ENCODE measurements at places on chromosomes 1 and 21.
A peak's percentile ranks its signal among the peaks of the same experiment; 100 is the strongest.

GRCh38 chr1:244302876-244303609, 148.7 kb downstream of the ADSS2 start:
- DNase-seq: peak; percentile 64

DNA sequence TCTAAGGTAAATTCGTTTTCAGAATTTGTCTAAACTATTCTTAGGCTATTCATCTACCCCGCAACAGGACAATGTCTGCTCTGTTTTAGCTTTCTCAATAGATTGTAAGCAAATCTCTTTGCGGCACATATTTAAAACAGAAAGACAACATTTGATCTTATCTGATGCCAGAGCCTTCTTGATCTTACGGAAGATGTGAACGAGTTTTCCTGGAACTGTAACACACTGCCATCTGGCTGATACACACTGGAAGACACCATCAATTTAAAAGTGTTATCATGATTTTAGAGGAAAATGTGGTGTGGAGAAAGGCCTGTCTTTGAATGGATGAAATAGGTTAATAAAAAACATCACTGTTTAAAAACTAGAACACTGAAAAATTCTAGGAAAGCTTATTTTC, 36.1 kb downstream of the COA6 start:
- DNase-seq: no peak

GRCh38 chr1:3773572-3774275, 1.2 kb downstream of the SMIM1 start:
- DNase-seq: peak; percentile 44

DNA sequence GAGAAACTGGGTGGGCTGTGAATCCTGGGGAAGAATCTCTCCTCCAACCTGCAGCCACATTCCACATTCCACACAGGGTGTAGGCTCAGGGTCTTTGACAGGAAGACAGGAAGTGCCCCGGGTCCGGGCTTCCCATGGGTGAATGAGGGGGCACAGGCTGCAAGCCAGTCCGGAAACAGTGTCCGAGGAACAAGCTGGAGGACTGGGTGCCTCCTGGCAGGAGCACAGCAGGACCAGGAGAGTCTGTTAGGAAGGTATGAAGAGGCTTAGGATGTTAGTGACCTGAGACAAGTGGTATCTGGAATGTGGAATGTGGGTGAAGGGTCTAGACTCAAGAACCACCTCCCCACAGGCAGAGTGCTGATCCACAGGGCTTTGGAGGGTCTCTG, 121.0 kb upstream of the CD34 start:
- no peak for DNase-seq

GRCh38 chr1:27267153-27267552, 32.7 kb downstream of the WDTC1 start:
- DNase-seq: no peak

DNA sequence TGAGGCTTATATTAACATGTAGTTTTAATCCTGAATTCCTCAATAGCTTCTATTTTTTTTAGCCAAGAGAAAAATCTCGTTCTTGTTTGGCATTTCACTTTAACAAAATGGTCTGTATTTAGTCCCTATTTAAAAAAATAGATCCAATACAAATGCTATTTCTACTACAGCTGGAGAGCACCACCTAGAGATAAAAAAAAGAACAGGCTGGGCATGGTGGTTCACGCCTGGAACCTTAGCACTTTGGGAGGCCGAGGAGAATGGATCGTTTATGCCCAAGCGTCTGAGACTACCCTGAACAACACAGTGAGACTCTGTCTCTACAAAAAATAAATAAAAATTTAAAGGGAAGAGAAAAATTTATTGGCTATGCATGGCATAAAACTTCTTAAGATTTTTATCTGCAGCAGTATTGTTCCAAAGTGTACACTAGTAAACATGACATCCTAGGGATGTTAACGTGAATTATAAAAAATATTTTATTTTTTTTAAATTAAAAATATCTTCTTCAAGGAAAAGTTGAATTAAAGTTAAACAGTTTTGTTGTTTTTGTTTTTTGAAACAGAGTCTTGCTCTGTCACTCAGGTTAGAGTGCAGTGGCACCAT, 4.4 kb downstream of the ST7L start:
- peak; percentile 61 for DNase-seq

DNA sequence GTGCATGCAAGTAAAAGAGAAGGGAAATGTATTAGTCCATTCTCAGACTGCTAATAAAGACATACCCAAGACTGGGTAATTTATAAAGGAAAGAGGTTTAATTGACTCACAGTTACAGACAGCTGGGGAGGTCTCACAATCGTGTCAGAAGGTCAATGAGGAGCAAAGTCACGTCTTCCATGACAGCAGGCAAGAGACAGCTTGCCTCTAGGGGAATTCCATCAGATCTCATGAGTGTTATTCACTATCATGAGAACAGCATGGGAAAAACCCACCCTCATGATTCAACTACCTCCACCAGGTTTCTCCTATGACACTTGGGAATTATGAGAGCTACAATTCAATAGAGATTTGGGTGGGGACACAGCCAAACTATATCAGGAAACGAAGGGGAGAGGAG, 8.1 kb downstream of the KRTAP21-3 start:
- DNase-seq: no peak

DNA sequence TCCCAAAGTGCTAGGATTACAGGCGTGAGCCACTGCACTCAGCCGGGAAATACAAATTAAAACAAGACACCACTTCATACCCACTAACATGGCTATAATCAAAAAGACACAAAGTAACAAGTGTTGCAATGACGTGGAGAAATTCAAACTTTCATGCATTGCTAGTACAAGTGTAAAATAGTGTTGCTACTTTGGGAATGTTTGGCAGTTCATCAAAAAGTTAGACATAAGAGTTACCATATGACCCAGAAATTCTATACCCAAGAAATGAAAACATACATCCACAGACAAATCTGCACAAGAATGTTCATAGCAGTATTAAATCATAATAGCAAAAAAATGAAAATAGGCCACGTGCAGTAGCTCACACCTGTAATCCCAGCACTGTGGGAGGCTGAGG, 16.4 kb downstream of the FOXJ3 start:
- DNase-seq: no peak

DNA sequence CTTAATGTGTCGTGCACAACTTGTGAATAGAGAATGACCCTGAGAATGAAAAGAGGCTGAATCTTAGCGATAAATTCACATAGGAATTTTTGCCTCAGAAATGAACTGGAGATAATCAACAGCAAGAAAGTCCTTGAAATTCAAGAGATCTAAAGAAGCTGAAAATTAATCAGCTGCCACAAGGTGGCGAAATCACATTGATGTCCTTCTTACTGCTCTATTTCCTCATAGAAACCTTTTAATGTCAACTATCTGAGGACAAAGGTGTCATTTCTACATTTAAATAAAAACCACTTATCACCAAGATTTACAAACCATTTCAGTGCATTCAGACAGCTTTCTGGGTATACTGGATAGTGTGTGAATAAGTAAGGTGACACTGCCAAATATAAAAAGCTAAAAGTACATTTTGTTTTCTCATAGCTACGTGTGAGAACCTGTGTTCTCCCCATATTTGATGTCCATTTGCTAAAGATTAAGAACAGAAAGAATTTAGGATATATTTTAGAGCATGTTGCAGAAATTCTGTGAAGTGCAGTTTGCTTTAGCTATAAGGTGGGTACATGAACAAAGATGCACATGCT, 485.3 kb upstream of the PTBP2 start:
- DNase-seq: peak; percentile 65

DNA sequence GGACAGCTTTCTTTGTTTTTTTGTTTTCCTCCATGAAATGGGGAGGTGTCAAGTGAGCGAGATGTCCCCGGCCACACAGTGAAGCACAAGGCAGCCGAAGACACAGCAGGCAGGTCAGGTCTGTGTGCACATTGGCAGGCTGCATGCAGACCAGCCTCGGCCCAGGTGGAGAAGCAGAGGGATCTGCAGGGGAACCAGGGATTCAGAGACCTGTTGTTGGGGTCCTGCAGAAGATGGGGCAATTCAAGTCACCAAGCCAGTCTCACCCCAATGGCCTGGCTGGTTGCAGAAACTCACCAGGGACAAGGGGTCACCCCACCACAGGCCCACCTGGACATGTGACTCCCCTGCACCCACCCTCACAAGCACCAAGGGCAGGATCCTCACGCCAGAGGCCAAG, 4.0 kb upstream of the ABCG1 start:
- peak; percentile 20 for DNase-seq

GRCh38 chr1:74534241-74534640, 21.8 kb upstream of the LRRC53 start:
- DNase-seq: no peak

DNA sequence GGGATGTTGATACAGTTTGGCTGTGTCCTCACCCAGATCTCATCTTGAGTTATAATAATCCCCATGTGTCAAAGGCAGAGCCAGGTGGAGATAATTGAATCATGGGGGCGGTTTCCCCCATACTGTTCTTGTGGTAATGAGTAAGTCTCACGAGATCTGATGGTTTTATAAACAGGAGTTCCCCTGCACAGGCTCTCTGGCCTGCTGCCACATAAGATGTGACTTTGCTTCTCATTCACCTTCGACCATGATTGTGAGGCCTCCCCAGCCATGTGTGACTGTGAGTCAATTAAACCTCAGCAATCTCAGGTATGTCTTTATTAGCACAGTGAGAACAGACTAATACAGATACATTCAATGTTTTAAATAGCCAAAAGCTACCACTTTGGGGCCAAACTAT, 41.1 kb downstream of the SLC35F3 start:
- no peak for DNase-seq

DNA sequence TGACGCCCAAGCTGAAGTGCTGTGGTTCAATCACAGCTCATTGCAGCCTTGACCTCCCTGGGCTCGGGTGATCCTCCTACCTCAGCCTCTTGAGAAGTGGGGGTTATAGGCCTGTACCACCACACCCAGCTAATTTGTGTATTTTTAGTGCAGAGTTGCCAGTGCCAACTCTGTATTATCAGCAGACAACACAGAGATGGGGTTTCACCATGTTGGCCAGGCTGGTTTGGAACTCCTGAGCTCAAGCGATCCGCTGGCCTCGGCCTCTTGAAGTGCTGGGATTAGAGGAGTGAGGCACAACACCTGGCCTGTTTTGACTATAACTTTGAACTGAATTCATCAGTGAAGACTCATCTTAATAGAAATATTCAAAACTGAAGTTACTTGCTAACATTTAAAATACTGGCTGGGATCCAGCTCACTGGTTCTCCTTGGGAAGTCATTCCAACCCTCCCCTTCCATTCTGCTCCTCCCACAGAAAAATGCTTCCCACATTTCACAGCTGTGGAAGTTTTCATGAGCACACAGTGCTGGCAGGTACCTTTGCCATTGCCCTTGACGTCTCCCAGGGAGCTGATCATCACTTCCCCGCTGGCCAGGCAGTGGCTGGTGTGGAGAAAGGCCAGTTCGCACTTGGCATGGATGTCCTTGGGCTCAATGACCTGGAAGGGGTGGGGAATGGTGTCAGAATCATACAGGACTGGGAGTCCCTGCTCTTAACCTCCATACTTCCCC, 4.7 kb downstream of the SELENBP1 start:
- DNase-seq: no peak

- no peak for DNase-seq
Measured at GRCh38 chr1:172351346-172351745, 69.1 kb upstream of the C1orf105 start.

DNA sequence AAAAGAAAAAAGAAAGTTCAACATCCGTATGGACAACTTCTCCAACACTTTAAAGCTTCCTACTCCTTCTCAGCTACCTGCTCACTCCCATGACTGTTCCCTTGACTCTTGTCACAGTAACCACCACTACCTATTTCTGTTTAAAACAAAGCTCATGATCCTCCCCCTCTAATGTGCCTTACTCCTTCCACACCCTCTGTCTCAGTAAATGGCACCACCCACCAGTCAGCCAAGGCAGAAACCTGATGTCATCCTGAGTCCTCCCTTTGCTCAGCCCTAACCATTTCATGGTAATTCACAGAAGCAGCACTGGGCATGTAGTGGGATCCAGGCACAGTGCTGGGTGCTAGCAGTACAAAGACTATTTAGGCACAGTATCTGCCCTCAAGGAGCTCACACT, 63.0 kb upstream of the PPM1J start:
- DNase-seq: no peak

- no peak for DNase-seq
Measured at GRCh38 chr1:157482174-157482573, 70.1 kb downstream of the FCRL5 start.

GRCh38 chr1:60918867-60919266, 163.5 kb upstream of the NFIA start:
- no peak for DNase-seq

DNA sequence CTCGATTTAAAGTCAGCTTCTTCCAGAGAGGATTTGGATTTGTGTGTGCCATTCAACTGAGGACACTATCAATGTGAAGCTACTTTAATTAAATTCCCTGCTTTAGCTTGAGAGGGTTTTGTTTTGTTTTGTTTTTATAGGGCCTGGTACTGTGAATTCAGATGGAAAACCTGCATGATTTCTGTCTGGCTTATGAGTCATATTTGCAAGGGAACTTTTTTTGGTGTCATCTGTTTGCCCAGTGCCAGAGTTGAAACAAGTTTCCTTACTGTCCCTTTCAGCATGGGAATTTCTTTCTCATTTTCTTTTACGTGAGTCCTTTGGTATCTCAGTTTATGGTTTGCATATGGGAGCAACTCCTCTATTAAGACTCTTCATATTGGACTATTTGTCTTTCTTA, 194.6 kb downstream of the GREM2 start:
- DNase-seq: no peak

DNA sequence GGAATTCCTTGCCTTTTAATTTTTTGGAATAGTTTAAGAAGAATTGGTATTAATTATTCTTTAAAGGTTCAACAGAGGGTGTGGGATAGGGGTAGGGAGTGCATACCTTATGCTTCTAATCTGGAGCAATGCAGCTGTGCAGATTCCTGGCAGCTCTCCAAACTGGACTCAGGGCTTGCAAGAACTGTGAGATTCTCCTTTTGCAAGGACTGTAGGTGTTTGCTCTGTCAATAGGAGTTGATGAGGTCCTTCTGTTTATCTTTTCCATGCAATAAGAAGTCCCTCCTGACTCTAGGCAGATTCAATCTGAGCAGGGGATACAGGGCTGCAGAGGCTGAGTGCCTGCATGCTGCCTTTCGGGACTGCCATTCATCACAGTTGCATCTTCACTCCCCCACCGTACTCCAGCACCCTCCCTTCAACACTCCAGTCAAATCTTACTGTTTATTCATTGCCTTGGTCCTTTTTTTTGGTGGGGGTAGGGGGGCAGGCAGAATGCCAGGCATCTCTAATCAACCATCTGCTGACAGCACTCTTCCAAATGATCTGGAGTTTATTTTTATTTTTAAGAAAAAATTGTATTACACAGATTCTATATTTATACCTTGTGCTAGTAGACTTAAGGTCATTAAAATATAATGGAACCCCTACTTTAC, 122.3 kb downstream of the DISC1 start:
- no peak for DNase-seq

DNA sequence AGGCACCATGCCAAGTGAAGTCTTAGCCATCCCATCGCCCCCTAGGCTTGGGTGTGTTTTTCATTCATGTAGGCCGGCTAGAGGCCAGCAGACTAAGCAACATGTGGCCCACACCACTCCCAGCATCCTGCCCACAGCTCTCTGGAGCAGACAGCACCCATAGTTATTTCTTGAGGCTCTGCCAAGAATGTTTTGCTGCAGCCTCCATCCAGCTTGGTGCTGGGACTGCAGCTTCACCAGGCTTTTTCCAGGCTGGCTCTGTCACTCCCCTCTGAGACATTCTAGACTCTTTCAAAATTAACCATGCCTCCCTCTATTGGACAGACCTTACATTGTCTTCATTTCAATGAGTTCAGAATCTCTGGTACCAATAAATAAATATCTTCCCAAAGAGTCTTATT, 104.2 kb downstream of the DUSP10 start:
- no peak for DNase-seq
